ENCODE measurements at places on chromosomes 13 and 19.
A peak's percentile ranks its signal among the peaks of the same experiment; 100 is the strongest.

GRCh38 chr13:31476266-31476665 is 263.1 kb upstream of the RXFP2 start:
- DNase-seq = no peak

DNA sequence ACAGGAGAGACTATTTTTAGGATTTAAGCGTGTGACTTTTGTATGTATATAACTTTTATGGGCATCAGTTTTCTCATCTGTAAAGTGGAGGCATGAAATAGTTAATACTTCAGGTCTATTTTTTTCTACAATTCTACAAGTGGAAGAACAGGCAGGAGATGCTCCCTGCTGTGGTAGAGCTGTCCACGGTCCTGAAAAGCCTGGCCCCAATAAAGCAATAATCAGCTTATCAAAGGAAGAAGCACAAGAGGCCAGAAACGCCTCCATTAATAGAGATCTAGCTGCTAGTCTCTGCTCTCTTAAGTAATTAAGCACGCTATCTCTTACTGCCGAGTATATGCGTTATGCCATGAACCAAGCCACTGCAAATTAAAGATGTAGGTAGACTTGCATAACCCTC is 28.0 kb upstream of the WASF3 start:
- no peak for DNase-seq

GRCh38 chr13:102947745-102948405 is 102.0 kb downstream of the ERCC5 start:
- DNase-seq = no peak

- DNase-seq = no peak
Observed at GRCh38 chr13:21748166-21748565, 77.3 kb downstream of the FGF9 start.

GRCh38 chr13:40059540-40060232 is 404.2 kb downstream of the COG6 start:
- no peak for DNase-seq

- DNase-seq = no peak
Observed at GRCh38 chr13:95438297-95438696, 114.2 kb upstream of the CLDN10 start.

GRCh38 chr13:33169273-33169980 is 116.1 kb downstream of the STARD13 start:
- no peak for DNase-seq

DNA sequence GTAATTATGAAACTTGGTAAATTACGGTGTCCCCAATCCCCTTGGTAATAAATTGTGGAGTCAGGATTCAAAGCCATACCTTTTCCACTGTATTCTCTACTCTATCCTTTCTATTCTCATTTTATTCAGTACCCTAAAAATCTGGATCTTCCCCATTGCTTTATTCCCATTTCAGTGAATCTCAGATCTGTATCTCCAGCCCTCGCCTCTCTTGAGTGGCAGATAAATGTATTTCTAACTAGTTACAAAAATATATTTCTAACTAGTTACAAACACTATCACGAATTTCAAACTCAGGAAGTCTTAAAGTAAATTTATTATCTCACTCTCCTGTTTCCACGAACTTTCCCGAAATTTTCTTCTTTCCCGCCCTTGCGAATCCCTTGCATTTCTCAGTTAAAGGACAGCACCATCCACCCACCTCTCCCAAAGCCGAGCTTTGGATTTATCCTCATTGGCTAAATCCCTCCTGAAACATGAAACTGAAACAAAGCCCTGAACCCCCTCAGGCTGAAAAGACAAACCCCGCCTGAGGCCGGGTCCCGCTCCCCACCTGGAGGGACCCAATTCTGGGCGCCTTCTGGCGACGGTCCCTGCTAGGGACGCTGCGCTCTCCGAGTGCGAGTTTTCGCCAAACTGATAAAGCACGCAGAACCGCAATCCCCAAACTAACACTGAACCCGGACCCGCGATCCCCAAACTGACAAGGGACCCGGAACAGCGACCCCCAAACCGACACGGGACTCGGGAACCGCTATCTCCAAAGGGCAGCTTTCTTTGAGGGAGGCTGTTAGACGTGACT is 164.3 kb upstream of the PABPC3 start:
- DNase-seq = no peak

- DNase-seq = no peak
Observed at GRCh38 chr19:31492050-31492449, 142.8 kb upstream of the TSHZ3 start.

DNA sequence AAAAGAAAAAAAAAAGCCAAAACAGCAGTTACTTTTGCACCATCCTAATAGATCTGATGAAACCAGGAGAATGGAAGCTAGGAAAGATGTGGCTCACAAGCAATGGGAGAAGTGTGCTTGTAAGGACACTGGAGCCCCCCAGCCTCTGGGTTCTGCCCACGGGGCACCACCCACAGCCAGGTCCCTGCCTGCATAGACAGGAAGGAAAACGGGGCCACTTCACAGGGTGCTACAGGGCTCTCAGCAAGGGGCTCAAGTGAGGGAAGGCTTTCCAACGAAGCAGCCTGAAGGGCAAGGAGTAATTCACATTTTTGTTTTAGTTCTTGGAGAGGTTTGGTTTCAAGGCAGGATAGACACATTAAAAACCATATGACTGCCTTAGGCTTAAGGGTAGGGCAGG is 42.7 kb downstream of the BRD4 start:
- no peak for DNase-seq

- DNase-seq = no peak
Observed at GRCh38 chr19:8185343-8186068, 23.7 kb upstream of the CERS4 start.

DNA sequence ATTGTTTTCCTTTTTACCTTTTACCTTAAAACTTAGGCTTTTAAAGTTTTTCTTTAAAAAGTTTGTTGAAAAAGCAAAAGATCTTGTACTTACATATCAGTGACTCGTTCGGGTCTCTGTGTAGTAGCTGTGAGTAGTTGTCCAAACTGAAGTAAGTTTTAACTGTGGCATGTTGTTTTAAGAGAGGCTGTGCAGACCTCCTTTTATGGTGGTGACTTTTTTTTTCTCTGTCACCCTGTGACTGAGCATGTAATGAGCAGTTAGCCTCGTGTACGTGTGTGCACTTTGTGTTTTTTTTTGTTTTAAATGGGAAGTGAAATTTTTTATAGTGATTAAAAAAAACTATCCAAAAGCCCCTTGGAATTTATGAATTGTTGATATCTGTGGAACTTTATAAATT is at the start of gene GPR183:
GPR183 (minus strand) TSS at position 153 of the 400 bp plus-strand sequence. CDS start 11,254 bp downstream, outside the sequence.
- no peak for DNase-seq

DNA sequence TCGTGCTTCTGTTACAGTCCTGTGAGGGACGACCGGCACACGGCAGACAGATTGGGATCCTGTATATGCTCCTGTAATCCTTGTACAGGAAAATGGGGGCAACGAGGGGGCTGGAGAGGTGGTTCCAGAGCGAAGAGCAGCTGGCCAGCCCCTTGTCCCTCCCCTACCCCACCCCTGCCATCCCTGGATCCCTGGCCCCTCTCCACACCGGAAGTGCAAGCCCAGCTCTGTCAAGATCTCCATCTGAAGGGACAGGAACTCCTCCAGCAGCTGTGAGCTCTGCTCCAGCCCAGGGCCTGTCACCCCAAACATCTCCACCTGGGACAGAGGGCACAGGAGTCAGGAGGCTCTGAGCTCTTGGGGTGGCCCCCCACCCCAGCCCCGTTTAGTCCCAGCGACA is 5.5 kb upstream of the CCER2 start:
- no peak for DNase-seq

- no peak for DNase-seq
Observed at GRCh38 chr13:40635315-40635995, 31.0 kb downstream of the FOXO1 start.

DNA sequence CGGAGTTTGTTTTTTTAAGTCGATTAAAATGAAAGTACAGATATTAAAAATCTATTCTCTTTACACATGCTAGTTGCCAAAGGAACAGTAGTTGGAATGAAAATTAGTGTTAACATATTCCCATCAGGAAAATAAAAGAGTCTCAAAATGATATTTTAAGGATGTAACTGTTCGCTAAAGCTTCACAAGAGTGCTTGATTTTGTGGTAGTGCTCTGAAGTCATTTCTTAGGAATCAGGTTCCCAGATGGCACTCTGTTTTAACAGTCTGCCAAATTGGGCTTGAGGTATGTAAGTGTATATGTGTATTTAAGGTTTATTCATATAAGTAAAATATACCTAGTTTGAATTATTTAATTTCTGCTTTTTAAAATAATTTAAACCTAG is 128.8 kb downstream of the LMO7 start:
- DNase-seq = no peak

DNA sequence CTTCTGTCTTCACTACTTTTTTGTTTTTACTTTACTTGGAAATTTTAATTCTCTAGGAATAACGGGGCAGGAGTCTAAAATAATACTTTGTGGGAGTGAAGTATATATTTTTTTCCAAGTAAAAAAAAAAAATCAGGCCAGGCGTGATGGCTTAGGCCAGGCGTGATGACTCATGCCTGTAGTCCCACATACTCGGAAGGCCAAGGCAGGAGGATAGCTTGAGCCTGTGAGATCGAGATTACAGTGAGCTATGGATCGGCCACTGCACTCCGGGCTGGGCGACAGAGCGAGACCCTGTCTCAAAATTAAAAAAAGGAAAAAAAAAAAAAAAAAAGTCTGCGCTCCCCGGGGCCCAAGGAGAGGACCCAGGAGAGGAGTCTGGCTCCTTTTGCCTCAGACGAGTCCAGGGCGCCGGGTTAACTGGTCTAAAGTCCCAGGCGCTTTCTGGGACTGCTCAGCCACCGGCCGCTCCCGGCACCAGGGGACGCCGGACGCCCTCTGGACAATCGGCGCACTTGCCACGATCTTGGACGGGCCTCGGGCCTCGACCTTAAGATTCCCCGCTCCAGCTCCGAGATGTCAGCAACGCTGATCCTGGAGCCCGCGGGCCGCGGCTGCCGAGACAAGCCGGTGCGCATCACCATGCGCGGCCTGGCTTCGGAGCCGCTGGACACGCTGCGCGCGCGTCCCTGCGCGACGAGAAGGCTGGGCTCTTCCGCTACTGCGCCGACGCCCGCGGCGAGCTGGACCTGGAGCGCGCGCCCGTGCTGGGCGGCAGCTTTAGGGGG is 2.7 kb upstream of the ZFP82 start:
- DNase-seq = no peak

DNA sequence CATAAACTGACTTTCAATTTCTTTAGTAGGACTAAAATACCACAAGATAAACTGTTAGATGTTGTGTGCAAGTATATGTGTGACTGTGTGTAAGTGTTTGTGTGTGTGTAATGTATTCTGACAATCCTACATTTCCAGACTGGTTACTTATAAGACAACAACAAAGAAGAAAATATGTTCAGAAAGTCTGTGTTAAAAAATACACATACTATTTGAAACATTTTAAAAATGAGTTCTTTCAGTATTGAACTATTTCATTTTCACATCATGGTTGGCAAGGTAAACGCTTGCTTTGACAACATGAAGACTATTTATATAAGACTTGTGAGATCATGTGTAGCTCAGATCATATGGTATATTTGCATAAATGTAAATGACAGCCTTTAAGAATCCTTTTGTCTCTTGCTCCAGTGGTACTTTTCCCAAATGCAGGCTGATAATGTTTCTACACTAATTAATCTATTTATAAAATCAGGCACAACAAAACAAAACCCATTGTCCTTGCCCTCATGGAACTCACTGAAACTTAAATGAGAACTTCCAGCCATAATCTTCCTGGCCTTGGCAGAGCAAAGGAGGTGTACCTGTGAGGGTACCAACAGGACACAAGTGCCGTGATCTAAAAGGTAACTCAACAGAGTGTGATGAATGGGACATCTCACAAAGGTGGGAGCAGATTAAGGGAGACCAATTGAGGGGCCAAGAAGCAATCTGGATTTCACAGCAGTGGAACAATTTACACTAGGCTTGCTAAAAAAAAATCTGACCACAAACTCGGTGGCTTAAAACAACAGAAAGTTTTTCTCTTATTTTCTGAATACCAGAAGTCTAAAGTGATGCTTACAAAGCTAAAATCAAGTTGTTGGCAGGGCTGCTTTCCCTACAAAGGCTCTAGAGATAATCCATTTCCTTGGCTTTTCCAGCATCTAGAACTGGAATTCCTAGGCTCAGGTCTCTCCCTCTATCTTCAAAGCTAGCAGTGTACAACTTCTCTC is 349.0 kb downstream of the TBC1D4 start:
- DNase-seq = no peak

GRCh38 chr19:47391510-47392223 is 27.7 kb downstream of the MEIS3 start:
- peak; percentile 73 for DNase-seq

DNA sequence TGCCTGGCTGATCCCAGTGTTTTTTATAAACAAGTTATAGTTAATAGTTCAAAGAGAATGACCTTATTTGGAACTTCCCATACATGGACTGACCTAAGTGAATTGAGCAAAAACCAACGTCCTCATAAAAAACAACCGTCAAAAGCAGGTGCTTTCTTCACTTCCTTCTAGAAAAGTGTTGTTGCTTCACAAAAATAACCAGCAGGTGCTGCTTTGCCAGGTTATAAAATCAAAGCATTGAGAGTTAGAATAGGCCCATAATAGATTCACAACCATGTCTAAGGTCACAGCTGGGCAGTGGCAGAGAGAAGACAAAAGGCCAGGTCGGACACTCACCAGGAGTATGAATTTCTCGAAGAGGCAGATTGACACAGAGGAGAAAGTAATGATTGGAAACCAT is 9.5 kb downstream of the RUBCNL start:
- DNase-seq = no peak

- no peak for DNase-seq
Observed at GRCh38 chr19:48925240-48925843, 8.2 kb upstream of the DHDH start.

GRCh38 chr19:4576016-4576933 is 16.8 kb upstream of the SEMA6B start:
- DNase-seq = peak; percentile 54

GRCh38 chr19:11843722-11844121 is 4.8 kb upstream of the ZNF439 start:
- DNase-seq = no peak

GRCh38 chr19:485583-486236 is 10.6 kb upstream of the MADCAM1 start:
- DNase-seq = no peak

DNA sequence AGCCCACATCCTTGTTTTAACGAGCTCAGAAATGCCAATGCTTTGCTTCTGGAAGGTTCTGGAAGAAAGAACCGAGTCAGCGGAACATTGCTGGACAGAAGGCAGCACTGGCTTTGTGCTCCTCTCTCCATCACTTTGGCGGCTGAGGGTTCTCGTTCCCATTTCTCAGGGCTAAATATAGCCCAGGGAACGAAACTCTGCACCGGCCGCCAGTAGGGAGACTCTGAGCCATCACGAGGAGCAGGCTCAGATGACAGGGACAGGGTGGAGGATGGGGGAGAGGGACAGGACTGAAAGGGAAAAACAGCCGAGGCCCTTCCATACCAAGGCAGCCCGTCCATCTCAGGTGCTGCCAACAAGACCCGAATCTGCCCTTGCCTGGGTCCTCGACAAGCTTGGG is 166.4 kb downstream of the CACNA1A start:
- DNase-seq = no peak

- no peak for DNase-seq
Observed at GRCh38 chr19:1018393-1018792, 2.5 kb downstream of the TMEM259 start.

Data from T follicular helper cell (primary cell).